ENCODE measurements at places on chromosomes 12 and 14. TPM values are rescaled to one million over a fixed set of nuclear protein-coding genes. Genes with fewer than 3 reads are reported as not detected.

Gene OVCH1
- total RNA-seq, result not detected

DNA sequence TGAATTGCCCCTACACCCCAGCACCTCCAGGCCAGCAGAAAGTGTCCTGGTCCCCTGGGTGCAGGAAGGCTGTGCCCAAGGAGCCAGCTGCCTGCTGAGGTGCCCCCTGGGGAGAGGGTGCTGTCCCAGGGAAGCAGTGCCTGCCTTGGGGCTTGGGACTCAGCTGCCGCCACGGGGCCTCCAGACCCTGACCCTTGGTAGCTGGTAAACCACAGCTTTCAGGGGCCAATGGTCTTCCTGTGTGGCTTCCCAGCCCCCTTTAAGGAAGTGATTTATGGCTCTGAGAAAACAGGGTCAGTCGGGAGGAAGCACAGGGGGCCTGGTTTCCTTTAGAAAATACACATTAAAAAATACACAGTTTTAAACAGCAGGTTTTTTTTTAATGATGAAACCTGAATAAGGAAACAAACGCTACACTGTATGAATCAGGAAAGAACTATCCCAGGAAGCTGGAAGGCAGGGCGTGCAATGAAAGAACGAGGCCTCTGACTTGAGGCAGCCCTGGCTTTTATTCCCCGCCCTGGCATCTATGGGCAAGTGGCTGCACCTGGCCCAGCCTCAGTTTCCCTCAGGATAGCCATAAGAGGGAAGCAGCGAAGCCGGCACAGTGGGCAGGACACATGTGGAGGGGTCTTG lies 40.6 kb upstream of the EML1 start:
- DNase-seq, result peak; percentile 84

DNA sequence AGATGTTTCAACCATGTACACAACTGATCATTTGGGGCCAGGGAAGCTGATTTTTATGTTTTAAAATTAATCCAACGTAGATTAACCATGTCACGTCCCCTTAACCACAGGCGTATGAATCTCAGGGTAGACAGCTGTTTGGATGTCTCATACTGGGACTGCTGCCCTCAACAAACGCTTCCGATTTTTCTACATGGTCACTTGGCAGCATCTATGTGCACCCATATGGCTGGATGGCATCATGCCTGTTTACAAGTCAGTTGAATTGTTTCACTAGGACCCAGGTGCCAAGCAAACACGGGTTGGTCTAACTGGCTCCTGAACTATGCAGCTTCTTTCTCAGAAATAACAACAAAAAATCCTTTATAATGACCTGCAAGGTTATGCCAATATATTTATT lies 393.8 kb downstream of the NPAS3 start:
- no peak for DNase-seq

- DNase-seq, result no peak
Measured at GRCh38 chr12:68185598-68185997, 26.1 kb upstream of the IFNG start.

DNA sequence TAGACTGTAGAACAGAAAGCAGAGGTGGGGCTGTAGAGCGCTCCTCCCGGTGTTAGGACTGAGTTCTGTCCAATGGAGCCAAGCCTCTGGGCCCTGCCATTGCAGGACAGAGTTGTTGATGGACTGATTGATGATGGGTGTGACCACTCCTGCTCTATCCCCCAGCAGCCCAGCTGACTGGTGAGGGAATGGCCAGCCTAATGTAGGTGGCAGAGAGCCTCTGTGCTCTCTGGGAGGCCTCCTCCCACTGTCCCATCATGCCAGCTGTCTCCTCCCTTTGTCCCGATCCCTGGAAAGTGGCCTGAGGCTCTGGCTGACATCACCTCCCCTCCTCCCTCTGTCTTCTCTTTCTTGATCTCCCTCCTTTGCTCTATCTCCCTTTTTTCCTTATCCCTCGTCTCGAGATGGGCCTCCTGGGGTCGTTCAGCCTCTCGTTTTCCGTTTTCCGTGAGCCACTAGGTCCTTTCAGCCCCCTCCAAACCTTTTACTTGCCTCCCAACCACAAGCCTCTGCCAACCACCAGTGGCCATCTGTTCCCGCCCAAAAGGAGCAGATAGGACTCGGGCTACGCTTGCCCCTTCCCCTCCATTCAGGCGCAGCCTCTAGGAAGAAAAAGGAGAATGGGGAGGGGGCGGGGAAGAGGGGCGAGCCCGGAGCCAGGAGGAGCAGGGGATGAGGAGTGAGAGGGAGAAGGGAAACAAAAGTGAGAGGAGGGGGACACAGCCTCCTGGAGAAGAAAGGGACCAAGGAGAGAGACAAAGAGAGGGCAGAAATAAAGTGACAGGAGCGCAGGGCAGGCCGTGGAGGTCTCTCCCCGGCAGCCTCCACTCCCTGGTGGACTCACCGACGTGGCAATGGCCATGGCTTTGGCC lies 572 bp downstream of the EFS start:
- DNase-seq, result no peak

Data from HT1080 (cell line).